ENCODE measurements at places on chromosomes 7 and 10.

GRCh38 chr10:94217411-94217810 lies 145.3 kb downstream of the NOC3L start:
- no peak for DNase-seq

- no peak for DNase-seq
These were observed 128.4 kb upstream of the RSU1 start for GRCh38 chr10:16945593-16945992.

GRCh38 chr7:1108264-1108920 lies 20.5 kb downstream of the GPER1 start:
- DNase-seq: no peak

- no peak for DNase-seq
These were observed 149.3 kb downstream of the RNF133 start for GRCh38 chr7:122549578-122549977.

DNA sequence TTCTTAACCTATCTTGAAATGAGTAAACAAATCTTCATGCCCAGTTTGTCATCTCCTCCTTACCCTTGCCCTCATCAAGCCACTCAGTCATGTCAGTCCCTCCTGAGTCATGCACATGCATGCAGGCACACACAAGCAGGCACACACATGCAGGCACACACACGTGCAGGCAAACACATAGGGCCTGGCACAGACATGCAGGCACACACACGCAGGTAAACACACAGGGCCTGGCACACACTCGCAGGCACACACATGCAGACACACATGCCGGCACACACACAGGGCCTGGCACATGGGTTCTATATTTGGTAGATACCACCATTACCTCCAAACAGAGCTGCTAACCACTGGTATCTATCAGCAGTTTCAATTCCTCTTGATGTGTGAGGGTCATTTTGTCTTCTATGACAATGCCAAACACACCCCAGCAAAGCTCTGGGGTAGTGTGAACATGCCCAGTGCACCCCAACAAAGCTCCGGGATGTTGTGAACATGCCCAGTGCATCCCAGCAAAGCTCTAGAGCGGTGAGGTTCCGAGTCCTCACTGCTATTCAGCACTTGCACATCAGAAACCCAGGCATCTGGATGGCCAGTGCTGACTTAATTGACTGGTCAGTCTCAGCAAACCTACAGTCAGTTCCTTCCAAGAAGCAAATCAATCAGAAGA lies 563.8 kb downstream of the PTPRN2 start:
- no peak for DNase-seq

DNA sequence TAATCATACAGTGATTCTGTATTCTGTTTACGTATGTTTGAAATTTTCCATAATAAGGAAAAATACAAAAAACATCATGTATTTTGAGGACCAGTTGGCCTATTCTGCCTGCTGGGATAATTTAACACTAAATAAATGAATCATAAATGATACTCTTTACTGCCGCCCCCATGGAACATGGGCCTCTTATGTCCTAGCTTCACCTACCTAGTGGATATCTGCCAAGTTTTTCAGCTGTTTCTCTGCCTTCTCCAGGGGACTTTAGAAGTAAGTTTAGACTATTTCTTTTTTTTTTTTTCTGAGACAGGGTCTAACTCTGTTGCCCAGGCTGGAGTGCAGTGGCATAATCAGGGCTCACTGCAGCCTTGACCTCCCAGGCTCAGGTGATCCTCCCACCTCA lies 10.4 kb downstream of the NFE2L3 start:
- no peak for DNase-seq

DNA sequence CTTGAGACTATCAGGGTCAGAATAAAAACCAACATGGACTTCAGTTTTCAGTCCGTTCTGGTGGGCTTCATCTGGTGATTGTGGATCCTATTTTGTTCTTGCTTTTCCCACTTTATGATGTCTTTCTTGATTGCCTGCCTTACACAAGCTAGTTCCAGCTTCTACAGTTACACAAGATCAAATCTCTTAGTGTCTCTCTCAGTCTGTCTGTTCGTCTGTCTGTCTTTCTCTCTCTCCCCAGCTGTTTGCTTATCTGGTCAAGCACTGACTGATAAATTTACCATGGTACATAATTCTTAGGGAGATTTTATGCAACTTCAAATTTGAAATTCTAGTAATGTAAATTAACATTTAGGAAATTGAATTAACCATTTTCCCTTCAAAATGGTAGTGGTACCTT lies 35.8 kb downstream of the TAX1BP1 start:
- no peak for DNase-seq

DNA sequence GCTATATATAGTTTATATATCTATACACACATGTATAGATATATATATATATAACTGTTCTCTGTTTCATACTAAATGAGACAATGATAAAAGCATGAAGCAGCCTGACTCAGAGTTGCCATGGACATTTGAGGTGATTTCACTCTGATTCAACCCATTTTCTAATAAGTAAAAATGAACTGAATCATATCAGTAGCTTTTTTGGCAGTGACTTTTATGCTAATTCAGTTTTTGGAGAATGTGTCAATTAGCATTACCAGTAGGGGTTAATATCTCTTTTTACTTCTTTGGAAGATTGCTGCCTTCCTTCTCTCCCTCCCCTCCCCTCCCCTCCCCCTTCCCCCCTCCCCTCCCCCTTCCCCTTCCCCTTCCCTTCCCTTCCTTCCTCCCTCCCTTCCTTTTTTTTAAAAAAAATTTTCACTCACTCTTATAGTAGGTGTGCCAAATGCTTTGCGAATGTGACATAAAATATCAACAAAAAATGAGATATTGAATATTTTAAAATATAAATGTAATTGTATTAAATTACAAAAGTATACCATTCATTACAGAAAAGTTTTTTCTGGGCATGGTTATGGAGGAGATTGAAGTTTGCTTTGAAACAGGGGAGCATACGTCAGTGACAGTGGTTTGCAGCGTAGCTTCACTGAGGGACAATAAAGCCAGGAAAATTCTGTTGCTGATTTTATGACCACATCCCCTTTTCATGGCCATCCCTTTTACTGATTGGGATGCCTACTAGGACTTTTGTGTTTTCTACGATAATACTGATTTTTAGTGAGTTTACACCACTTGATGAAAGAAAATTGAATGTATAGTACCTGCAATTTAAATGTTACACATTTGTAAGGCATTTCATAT lies 64.0 kb upstream of the KLF6 start:
- no peak for DNase-seq

- no peak for DNase-seq
These were observed 263.5 kb downstream of the ZEB1 start for GRCh38 chr10:31582365-31583052.

DNA sequence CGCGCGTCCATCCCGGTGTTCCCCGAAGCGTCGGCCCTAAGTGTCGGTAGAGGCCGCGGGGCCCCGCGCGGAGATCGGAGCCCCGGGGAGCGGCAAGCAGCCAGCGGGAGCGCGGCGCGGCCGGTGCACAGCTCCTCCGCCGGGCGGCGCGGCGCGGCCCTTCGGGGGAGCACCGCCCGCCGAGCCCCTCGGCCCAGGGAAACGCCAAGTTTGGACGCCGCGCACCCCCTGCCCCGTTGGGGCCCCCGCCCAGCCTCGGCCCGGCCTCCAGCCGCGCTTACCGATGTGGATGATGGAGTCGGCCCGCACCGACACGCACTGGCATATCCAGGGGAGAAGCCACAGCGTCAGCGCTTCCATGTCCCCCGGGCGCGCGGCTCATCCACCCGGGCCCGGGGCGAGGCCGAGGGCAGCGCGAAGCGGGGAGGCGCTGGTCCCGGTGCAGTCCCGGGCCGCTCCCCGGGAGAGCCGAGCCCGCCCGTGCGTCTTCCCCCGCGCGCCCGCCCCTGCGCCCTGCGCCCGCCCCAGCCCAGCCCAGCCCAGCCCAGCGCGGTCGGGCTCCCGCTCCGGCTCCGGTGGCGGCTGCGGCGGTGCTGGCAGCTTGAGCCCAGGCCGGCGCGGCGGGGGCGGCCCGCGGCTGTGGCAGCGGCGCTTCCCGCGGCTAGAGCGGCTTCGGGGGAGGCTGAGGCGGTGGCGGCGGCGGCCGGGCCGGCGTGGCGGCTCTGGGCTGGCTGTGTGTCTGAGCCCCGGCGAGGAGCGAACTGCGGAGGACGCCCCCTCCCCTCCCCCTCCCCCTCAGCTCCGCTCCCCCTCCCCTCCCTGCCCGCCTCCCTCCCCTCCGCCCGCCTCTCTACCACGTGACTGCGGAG lies at the start of gene GRID1:
GRID1 (minus strand) TSS at position 763 of the 869 bp plus-strand sequence.
- DNase-seq: no peak

DNA sequence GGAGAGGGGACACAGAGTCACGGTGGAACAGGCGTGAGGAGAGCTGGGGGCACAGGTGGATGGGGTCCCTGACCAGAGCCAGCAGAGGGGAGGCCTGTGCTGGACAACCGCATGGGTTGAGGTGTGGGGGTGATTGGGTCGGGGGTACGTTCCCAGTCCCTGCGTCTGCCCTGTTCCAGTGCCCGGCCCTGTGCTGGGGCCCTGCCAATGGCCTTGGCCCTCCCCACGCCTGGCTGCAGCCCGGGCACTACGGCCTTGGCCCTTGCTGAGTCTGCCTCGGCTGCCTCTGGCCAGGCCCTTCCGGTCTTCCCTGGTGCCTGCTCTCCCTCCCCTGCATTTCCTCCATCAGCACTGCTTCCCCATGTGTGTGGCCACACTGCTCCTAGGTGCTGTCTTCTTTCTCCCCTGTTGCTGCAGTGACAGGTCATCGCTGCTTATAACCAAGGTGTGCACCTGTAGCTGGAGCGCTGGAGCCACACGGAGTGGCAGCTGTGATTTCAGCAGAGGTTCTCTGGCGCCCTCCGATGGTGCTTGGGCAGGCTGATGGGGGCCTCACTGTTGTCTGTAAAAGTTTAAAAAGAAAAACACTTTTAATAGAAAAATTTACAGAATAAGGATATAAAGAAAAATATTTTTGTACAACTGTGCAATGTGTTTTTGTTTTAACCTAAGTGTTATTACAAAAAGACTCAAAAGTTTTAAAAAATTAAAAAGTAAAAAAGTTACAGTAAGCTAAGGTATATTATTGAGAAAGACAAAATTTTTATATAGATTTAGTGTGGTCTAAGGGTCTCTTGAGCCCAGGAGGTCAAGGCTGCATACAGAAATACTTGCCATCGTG lies 45.2 kb upstream of the BHLHA15 start:
- DNase-seq: no peak

DNA sequence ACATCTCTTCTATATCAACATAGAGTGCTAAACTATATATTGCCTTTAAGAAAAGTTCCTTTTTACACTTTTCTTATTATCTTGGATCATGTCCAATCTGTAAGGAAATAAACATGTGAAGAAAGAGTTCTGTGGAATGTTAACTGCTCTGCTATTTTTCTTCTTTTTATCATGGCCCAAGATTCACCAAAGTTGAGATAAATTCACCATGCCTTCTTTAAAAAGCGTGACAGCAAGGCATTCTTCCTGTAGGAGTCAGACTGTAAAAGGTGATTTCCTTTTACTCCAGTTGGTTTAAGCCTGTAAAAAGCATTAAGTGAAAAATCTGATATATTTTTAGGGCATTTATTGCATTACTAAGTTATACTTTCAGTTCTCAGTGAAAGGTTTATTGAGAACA lies 165.7 kb upstream of the FZD1 start:
- no peak for DNase-seq

- DNase-seq: no peak
These were observed 108.9 kb upstream of the FAM20C start for GRCh38 chr7:83441-83840.

- DNase-seq: no peak
These were observed 33.5 kb upstream of the FOXL3 start for GRCh38 chr7:256461-256940.

DNA sequence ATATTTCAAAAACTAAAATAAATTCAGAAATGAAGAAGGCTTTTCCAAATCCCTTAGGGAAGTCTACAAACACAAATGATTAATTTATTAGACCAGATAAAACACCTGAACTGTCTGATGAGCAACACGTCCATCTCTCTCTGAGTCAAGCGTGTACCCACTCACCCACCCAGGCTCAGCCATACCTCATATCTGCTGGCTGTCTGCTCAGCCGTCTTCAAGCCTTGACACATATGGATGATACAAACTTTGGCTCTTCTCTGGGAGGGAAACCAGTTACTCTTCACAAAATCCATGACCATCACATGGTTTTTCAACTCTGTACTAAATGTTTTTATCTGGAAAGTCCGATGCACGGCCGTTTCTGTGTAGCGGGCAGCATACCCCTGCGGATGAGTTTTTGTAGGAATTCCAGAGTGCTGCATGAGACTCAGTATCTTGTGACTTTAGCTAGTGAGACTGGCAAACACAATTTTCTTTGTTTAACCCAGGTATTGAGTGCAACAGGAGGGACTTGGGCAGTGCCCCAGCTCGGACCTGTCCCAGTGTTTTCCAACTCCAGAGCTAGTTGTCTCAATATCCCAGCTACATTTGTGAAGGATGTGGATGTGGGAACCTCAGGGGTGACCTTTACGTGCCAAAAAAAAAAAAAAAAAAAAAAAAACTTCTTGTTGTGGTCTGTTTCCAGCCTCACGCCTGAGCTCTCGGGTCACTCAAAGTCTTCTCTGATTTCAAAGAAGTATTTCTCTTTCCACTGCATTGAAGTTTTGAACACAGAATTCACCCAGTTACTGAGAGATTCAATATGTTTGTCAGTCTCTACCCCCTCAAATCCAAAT lies at the start of gene C10orf90:
C10orf90 (minus strand) TSS at position 638 of the 839 bp plus-strand sequence; CDS start at position 425, 213 bp downstream.
- DNase-seq: no peak

GRCh38 chr10:2978111-2978510 lies 89.2 kb upstream of the PFKP start:
- DNase-seq: no peak

DNA sequence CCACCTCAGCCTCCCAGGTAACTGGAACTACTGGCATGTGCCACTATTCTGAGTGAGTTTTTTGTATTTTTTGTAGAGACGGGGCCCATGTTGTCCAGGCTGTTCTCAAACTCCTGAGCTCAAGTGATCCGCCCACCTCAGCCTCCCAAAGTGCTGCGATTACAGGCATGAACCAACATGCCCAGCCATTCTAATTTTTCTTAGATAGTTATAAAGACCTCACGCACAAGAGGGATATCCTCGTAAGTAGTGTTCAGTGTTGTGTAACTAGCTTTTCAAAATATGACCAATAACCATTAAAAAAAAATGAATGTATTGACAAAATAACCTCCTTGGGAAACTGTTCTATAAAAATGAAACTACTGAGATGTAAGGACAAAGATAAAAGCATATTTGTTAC lies 90.5 kb upstream of the FERD3L start:
- no peak for DNase-seq

DNA sequence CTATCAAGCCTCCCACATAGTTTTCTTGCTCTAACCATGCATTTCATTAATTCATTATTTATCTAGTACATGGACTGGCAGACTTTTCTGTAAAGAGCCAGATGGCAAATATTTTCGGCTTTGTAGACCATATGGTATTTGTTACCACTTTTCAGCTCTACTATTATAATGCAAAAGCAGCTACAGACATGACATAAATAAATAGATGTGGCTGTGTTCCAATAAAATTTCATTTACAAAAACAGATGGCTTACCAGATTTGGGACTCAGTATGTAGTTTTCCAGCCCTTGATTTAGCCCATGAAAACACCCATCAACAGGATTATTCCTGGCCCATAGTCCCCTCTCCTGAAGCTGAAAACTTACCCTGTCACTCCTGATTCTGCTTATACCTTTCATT lies 32.1 kb downstream of the PLCE1 start:
- DNase-seq: no peak

- no peak for DNase-seq
These were observed 10.3 kb downstream of the PODXL start for GRCh38 chr7:131546126-131546525.
